ENCODE measurements at places on chromosomes 3 and 15.

DNA sequence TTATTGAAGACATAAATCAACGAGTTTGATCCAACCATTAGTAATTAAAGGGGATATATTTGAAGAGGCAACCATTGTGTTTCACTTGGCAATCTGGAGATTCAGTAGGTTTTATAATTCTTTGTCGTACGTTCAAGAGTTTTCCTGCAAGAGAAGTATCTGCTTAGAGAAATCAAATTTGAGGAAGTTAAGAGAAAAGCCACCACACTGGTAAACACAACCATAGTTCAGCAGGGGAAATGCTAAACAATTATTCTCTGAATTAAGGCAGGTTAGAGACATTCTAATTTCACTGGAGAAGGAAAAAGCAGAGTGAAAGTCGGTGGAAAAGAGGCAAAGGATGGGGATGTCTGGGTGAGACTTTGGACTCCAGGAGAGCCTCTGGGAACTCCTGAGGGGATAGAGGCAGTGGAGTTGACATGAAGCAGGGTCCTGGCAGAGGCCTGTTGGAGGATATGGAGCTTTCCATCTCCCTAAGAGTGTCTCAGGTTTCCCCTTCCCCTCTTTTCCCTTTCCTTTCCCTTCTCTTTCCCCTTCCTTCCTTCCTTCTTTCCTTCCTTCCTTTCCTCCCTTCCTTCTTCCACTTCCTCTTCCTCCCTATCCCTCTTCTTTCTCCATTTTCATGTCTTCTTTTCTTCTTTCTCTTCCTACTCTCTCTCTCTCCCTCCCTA is 26.5 kb downstream of the SPINK8 start:
- DNase-seq = no peak

GRCh38 chr3:138297059-138297607 is 32.5 kb downstream of the NME9 start:
- no peak for DNase-seq

DNA sequence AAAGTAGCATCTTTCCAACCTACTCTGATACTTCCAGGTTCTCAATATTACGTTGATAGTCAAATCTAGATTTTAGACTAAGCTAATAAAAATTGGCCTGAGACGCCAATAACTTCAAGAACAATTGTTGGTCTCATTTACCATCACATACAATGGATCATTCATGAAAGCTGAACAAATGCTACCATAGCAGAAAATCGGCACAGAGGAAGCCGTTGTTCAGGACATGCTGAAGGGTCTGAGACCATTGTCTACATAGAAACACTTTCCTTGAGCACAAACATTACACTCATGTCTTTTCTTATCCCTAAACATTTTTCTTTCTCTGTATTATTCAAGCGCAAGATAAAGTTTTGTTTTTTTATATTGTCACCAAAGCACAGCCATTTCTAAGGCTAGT is 37.2 kb upstream of the FHIT start:
- DNase-seq = no peak

GRCh38 chr3:184593220-184593927 is 31.8 kb downstream of the EPHB3 start:
- peak; percentile 23 for DNase-seq

- DNase-seq = peak; percentile 23
These were observed 867.4 kb downstream of the ROBO1 start for GRCh38 chr3:78900426-78900825.

DNA sequence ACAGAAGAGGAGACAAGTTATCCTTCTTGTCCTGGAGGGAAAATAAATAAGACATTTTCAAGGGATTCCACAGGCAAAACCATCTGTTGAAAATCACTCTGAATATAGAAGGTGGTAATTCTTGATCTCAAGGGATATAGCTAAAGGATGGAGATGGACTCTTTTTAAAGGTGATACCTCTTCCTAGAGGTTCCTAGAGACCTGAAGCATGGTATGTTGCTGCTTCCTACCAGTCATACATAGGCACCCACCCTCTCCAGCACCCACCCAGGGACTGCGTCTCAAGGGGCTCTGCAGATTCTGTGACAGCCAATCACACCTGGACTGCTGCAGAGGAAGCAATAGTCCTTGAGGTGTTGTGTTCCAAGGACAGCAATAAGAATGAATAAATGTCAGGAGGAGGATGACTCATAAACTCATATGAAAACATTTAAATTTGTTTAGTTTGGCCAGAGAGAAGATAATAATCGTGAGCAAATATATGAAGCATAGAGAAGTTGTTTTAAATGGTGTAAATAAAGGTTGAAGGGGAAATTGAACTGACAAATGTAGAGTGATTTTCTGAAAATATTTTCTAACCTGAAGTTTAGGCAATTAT is 741.6 kb upstream of the CBLB start:
- DNase-seq = peak; percentile 69
